ENCODE measurements at places on chromosomes 7 and 10.
A peak's percentile ranks its signal among the peaks of the same experiment; 100 is the strongest.

DNA sequence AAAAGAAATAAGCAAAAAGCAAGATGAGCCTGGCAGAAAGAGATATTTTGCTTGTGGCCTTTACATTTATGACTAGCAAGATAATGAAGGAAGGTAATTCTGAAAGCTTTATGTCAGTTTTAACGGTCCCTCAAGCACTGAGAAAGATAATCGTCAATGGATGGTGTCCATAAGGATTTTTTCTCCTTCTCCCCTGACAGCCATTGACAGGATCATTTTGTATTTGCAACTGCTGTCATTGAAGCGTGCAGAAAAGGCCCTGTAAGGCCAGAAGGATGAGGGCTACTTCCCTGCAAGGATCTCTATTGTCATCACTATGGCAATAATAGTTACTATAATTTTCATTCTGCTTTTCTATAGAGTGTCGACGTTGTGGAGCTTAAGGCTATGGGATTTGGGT lies 994 bp upstream of the LRGUK start:
- DNase-seq: no peak

GRCh38 chr10:77906951-77907421 lies 19.6 kb downstream of the DLG5 start:
- DNase-seq: no peak

GRCh38 chr10:131685576-131685975 lies 215.2 kb upstream of the PPP2R2D start:
- DNase-seq: no peak

DNA sequence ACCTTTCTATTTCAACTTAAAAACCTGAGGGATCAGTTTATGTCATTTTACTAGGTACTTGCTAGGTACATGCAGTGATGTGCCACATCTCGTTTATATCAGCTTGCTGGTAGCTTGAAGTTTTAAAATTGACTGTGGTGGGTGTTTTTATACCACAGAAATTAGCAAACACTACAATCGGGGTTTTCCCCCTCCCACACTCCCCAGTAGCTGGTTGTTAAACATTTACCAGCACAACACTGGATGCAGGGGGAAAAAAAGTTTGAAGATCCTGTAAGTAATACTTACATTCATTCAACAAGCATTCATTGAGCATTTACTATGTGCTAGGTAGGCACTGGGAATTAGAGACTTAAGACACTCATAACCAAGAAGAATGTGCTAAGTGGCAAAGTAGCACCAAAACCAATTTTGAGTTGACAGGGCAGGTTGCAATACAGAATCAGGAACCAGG lies 32.6 kb downstream of the USP6NL start:
- DNase-seq: no peak

GRCh38 chr7:77674878-77675277 lies 21.4 kb upstream of the RSBN1L start:
- DNase-seq: peak; percentile 62

- DNase-seq: no peak
Observed at GRCh38 chr7:127322351-127322750, 69.6 kb upstream of the GRM8 start.

- DNase-seq: no peak
Observed at GRCh38 chr10:119500821-119501220, 41.7 kb downstream of the RGS10 start.

All from islet precursor cell (in vitro differentiated cells).